Nucleus accumbens (tissue), 56 donors: ENCODE measurements at places on chromosomes 6 and 20.

- no peak for DNase-seq
Measured at GRCh38 chr6:22667855-22668254, 98.5 kb downstream of the HDGFL1 start.

DNA sequence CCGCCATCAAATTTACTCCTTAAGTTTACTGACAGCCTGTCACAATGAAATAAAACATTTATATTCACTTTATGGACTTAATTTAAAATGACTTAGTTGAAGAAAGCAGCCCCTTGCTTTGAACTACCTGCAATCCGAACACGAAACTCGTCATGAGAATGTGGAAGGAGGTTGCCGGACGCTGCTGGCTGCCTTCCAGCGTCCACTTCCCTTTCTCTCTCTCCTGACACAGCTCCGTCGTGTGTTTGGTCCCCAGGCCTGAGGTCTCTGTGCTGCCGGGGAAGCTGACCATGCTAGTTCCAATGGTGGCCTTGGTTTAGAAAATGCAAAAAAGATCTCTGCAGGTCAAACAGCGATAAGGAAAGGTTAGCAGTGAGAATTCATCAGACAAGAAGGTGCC, 519.7 kb downstream of the CDH26 start:
- peak; percentile 25 for DNase-seq

GRCh38 chr6:10882657-10883171, 873 bp upstream of the GCM2 start:
- no peak for DNase-seq

- DNase-seq: peak; percentile 65
Measured at GRCh38 chr6:83215131-83216047, 22.2 kb downstream of the RWDD2A start.

DNA sequence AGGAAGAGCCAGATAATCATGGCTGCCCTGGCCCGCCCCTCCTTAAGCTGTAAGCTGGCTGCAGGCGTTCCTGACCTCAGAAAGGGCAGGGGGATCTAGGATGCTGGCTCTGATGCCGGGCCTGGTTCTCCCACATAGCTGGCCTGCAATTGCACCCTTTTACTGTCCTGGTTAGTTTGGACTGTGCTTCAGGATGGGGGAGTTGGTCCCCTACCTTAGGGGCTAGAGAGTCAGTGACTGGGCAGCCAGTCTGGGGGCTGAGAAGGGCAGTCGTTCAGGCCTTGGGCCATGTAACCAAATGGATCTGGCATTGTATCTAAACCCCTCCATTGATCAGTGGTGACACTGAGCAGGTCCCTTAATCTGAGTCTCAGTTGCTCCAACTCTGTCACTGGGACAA, 40.7 kb downstream of the TGM3 start:
- no peak for DNase-seq

- no peak for DNase-seq
Measured at GRCh38 chr6:95670011-95670463, 92.7 kb downstream of the MANEA start.

DNA sequence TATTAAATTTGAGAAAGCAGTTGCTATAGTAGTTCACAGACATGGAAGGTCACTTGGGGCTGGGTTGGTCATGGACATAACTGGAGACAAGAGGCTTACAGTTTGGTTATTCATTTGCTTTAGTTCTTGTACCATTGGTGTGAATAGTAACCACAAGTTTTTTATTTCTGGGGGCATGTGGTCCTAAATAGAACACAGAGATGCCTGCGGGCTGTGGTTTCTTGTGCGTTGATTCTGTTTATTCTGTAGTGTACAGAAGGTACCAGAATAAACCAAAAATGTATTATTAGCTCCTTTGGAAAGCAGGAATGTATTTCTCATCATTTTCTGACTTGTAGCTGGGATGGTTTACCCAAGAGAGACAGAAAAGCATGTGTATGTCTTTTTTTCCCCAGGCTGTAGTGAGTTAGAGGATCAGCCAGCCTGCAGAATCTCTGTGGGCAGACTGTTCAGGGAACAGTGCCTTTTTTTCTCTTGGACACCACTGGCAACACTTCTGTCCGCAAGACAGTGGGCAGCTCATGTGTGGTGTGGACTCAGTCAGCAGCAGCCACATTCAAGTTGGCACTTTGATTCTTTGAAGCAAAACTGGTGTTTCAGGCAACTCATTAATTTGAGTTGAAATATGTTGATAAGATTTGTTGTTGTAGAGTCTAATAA, 122.1 kb downstream of the LRRC1 start:
- DNase-seq: peak; percentile 4

- DNase-seq: no peak
Measured at GRCh38 chr20:62454904-62455636, 20.7 kb downstream of the GATA5 start.

- peak; percentile 19 for DNase-seq
Measured at GRCh38 chr6:111068109-111068865, 19.0 kb upstream of the SLC16A10 start.

DNA sequence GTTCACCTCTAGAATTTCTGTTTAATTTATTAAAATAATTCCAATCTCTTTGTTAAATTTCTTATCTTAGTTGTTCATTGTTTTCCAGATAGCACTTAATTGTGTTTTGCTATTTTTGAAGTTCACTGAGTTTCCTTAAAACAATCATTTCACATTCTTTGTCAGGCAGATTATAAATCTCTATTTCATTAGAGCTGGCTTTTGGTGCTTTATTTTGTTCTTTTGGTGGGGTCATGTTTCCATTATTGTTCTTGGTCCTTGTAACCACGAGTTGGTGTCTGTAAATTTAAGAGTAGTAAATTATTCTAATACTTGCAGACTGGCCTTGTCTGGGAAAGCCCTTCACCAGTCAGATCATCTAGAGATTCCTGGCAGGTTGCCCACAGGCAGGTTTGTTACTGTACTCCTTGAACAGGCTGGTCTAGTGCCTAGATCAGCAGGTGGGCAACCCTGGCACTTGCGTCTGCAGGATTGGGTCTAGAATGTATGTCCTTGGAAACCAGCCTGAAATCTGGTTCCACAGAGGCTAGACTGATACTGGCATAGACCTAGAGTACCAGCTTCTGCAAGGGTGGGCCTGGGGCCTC, 110.4 kb downstream of the ADGB start:
- no peak for DNase-seq

- DNase-seq: peak; percentile 32
Measured at GRCh38 chr6:170174124-170174770, 116.6 kb downstream of the DLL1 start.

GRCh38 chr6:19979059-19979458, 141.9 kb downstream of the ID4 start:
- no peak for DNase-seq

DNA sequence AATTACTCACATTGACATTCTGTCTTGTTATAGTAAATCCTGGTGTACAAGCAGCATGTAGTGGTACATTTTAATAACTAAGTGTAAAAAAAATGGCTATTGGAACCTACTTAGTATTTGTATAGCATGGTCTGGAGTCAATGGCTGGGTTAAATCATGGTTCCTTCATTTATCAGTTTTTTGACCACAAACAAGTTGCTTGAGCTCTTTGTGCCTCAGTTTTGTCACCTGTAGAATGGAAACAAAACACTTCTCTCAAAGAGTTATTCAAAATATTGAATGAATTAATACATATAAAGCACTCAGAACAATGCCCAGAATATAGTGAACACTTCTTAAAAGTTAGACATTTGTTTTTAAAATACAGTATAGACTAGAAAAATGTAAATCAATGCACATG, 93.2 kb upstream of the HS3ST5 start:
- DNase-seq: no peak

GRCh38 chr20:63026582-63027165, 19.9 kb upstream of the BHLHE23 start:
- no peak for DNase-seq

DNA sequence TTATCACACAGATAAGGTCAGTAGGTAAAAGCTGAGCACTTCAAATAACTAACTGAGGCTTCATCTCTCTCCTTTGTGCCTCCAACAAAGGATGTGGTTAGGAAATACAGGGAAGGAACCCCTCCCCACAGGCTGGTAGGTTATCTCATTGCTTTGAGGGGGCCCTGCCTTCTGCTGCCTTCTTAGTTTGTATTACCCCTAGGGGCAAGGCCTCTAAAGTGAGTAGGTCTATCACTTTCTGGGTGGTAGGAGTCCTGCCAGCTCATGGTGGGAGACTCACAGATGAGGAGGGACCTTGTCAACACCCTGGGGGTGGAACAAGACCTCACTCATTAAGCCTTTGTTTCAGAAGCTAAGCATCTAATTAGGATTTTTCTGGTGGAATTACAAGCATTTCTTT, 34.6 kb downstream of the EDN1 start:
- DNase-seq: no peak

DNA sequence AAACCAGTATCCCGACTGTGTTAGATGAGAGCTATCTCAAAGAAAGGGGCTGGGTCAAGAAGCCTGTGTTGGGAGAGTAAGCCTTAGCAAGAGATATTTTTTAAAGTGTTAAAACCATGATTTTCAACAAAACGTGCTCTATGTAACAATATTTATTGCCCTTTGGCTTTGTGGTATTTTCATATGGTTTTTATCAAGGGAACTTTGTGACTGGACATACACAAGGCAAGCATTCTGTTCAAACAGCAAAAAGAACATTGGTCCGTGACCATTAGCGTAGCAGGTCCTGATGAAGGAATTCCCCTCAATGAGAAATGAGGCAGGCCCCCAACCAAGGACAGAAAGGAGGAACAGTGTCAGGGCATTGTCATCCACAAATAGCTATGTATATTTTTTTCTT, 222.6 kb downstream of the MYLK4 start:
- DNase-seq: no peak

- DNase-seq: no peak
Measured at GRCh38 chr20:38218566-38218885, 42.0 kb downstream of the KIAA1755 start.
